NCI-H1930 (cell line): ENCODE measurements at places on chromosomes 4 and X.

DNA sequence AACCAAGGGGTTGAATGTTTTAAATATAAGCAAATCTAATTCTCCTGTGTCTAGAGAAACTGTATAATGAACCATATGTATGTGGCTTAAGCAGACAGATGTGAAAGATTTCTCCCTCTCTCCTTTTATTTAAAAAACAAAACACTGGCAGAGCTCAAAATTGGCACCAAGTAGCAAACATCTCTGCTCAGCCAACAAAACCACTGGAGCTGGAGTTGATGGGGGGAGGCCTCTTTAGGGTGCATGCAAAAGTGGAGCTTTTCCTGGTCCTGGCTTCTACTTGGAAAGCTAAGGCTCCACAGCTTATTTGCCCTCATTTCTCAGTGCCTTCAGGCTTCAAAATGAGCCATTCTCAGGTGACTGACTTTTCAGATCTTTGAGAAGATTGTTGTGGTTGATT lies 95.6 kb downstream of the REPS2 start:
- DNase-seq, result no peak

GRCh38 chrX:154749856-154750255 lies 1.0 kb downstream of the GAB3 start:
- DNase-seq, result no peak

DNA sequence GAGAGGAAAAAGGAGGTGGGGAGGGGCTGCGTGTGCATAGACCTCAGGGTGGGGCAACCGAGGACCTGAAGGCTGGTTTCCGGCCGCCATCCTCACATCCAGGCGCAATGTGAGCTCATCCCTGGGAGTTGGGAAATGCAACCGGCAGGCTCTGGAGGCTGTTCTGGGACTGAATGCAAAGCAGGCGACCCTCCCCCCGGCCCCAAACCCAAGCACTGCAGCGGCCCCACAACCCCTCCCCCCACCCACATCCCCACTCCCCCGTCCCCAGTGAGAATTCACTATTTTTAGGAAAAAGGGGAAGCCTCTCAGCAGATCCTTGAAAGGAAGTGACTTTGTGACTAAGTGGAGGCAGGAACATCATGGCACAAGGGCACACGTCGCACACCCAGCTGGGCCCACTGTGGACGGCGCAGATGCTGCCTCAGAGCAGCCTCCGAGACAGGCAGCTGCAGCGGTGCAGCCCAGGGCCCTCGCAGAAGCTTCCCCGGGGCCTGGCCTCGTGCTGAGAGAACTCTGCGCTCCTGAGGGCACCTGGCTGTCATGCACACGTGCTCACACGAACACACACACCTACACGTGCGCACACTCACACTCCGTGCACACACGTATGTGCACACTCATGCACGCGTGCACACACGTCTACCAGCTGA lies 1.3 kb upstream of the PDE6B start:
- no peak for DNase-seq

GRCh38 chr4:112775801-112776200 lies 138.9 kb downstream of the LARP7 start:
- DNase-seq, result no peak

GRCh38 chr4:176939445-176939844 lies 146.7 kb upstream of the VEGFC start:
- DNase-seq, result no peak

DNA sequence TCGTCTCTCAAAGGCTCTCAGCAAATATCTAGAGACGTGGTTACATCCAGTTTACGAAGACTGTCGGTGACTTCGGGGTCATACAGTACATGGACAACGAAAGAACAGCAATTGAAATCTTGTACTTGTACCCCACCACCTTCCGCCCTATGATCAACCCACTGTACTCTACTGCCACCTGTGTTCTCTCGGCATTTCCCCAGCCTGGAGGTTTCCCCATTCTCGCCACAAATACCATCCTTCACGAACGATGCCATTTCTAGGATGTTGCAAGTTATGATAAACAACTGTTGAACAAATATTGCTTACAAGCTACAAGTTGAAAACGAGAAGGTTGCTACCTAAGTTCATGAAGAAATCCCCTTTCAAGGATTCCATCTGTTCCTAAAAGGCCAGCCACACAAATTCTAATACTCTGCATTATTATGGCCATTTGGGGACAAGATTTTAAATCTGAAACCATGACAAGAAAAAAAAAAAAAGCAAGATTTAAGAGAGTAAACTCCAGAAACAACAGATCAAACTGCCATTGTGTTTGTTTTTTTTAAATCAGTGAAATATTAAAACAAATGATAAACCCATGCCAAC lies 1.6 kb downstream of the APBB2 start:
- no peak for DNase-seq

DNA sequence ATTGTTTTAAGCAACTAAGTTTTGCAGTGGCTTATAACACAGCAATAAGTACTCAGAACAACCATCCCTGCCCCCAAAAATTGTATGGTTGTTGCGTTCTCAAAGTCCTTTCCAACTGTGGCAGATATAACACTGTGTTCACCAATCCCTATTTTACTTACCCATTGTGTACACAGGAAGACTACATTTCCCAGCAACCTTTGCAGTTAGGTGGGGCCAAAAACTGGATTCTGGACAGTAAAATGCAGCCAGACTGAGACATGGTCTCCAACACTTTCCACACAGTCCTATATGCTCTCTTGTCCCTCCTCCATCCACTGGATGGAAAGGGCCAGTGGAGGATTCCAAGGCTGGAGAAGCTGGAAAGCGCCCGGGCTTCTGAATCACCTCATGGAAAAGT lies 523.6 kb downstream of the BCOR start:
- DNase-seq, result no peak

DNA sequence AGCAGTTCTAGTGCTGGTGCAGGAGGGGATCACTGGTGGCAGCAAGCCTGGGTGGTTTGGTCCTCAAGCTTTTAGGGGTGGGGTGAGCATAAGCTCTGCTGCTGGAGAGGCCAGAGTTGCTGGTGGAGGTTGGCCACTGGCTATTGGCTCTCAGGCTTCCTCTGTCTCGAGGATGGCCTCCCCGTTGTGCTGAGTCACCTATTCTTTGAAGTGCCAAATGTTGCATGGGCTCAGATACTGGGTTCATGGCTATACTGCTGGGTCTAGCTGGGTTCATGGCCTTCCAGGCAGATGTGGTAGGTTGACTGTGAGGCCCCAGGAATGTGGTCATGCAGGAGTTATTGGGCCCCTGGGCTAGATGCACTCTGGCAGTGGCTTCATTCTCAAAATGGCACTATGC lies 466.3 kb downstream of the NAF1 start:
- DNase-seq, result no peak

GRCh38 chr4:136283977-136284376 lies 1248.3 kb downstream of the PCDH18 start:
- DNase-seq, result no peak

- DNase-seq, result peak; percentile 62
Observed at GRCh38 chr4:173252024-173252935, 81.9 kb downstream of the HMGB2 start.

DNA sequence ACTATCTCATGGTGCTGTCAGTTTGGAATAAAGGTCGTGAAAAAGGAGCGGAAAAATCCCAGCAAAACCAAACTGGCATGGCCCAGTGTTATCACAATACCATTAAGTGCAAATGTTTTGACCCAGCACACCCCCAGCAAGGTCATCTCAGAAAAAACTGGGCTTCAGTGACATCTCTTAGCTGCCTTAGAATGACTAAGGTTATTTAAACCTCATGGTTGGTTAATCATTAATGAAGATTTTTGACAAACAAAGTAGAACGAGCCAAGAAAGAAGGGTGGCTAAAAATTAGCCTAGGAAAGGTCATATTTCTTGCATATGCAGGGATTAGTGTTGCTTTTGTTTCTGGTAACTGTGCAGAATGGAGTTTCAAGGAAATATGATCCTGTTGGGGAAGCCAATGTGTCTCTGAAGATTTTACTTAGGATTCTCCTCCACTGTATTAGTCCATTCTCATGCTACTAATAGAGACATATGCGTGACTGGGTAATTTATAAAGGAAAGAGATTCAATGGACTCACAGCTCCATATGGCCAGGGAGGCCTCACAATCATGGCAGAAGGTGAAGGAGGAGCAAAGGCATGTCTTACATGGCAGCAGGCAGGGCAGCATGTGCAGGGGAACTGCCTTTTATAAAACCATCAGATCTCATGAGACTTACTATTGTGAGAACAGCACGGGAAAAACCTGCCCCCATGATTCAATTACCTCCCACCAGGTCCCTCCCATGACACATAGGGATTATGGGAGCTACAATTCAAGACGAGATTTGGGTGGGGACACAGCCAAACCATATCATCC lies 83.5 kb downstream of the CHRNA9 start:
- DNase-seq, result no peak

GRCh38 chr4:85474356-85474755 lies 594 bp upstream of the ARHGAP24 start:
- DNase-seq, result no peak

- DNase-seq, result no peak
Observed at GRCh38 chr4:159767406-159767805, 664.5 kb downstream of the RAPGEF2 start.

GRCh38 chr4:177938226-177938625 lies 496.0 kb upstream of the AGA start:
- no peak for DNase-seq

DNA sequence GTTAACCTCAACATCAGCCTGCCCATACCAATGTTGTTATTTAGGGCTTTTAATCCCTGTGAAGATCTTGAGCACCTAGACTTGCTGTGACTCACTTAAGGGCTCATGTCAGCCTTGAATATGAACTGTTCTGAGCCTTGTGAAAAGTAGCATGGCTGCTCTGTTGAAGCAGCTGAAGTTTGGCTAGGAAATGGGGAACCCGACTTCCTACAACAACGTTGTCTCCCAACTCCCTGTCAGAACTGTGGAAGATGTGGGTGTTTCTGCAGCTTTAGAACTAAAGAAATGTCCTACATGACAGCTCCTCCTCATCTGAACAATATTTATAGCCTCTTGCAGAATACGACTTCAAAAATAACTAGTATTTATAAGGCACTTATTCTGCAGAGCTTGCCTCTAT lies 27.5 kb downstream of the STOX2 start:
- DNase-seq, result no peak

DNA sequence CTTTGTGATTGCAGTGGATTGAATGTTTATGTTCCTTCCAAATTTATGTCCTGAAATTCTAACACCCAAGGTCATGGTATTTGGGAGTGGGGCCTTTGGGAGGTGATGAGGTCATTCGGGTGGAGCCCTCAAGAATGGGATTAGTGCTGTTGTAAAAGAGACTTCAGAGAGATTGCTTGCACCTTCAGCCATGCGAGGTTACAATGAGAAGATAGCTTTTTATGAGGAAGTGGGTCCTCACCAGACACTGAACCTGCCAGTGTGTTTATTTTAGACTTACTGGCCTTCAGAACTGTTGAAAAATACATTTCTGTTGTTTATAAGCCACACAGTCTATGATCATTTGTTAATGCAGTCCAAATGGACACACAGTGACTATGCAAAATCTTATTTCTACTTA lies 161.0 kb upstream of the GPRIN3 start:
- no peak for DNase-seq

- no peak for DNase-seq
Observed at GRCh38 chr4:80446664-80447063, 111.1 kb downstream of the CFAP299 start.

DNA sequence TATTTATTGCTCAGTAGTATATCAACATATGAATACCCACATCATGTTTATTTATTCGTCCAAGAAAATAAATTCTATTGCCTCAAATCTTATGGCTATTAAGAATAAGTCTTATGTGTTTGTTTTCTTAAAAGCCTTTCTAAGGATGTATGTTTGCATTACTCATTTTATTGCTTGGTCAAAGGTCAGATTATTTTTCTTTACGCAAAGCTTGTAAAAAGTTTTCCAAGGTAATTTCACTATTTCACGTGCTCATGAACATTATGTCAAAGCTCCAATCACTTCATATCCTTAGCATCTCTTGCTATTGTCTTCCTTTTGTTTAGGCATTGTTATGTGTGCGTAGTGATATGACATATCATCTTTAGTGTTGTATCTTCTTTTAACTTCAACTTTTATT lies 258.5 kb upstream of the FSTL5 start:
- DNase-seq, result no peak

- no peak for DNase-seq
Observed at GRCh38 chrX:130497531-130497930, 95.7 kb downstream of the RBMX2 start.

DNA sequence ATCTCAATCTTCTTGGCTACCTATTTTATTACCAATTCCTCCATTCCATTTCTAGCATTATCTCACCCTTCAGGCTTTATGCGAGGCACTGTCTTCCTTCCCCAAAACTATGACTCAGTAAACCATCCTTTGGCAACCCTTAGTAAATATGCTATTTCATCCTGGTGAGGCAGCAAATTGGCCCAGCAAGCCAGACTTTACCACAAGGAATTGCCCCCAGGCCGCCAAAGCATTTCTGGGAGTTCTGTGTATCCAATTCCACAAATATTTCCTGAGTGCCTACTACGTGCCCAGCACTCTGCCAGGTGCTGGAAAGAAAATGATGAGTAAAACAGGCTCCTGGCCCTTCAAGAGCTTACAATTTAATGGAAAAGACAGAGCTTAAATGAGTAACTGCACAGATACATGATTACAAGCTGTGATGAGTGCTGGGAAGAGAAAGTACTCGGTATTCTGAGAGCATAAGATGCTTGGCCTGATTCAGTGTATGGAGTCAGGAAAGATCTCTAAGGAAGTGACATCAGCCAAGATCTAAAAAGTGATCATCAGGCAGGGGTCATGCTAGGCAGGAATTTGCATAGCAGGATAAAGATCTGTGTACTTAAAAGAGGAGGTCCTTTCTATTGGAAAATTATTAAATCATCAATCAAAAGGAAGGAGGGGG lies 193.8 kb downstream of the ADAMTS3 start:
- DNase-seq, result no peak

DNA sequence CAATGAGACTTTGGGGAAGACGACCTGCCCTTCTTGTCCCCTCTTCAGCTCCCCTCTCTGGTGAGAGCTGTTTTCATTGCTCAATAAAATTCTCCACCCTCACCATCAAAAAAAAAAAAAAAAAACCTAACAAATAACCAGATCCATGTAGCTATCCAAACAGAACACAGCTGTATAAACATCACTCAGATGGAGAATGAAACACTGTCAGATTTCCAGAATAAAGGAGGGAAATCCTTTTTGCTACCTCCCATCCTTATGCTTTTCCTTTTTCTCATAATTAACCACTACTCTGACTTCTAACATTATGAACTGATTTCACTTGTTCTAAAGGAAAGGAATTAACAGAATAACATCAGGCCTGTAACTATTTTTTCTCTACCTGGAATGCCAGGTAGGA lies 155.6 kb downstream of the PPP4R3C start:
- no peak for DNase-seq

GRCh38 chr4:158811216-158811540 lies 42.4 kb downstream of the FNIP2 start:
- no peak for DNase-seq

DNA sequence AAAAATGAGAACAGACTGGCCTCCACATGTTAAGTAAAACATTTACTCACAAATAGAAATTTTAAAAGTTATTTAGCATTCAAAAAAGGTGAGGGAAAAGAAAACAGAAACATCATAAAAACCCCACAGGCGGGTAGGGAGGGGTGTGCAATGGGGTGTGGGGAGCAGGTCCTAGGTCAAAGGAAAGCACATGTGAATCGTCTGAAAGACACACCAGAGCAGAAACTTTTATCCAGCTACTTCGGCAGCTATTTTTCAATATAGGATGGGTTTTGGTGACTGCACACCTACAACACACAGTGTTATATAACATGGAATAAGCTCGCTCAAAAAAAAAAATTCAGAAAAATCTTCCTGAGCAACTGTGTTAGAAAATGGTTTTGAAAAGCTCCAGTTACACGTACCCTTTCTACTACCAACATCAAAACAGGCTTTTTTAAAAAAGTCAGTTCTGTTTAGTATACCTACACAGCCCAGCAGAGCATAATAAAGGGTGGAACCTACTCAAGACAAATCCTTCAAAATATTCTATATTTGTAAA lies 1.6 kb downstream of the OTUD4 start:
- no peak for DNase-seq
